ENCODE measurements at places on chromosomes 7 and 10.

- DNase-seq: peak; percentile 45
These were observed 8.1 kb downstream of the IRF5 start for GRCh38 chr7:128945668-128946366.

- no peak for DNase-seq
These were observed 6.5 kb downstream of the COBL start for GRCh38 chr7:51310131-51310583.

- no peak for DNase-seq
These were observed 69.3 kb upstream of the PHYHIPL start for GRCh38 chr10:59107147-59107546.

- no peak for DNase-seq
These were observed 12.0 kb downstream of the VAX1 start for GRCh38 chr10:117126034-117126433.

DNA sequence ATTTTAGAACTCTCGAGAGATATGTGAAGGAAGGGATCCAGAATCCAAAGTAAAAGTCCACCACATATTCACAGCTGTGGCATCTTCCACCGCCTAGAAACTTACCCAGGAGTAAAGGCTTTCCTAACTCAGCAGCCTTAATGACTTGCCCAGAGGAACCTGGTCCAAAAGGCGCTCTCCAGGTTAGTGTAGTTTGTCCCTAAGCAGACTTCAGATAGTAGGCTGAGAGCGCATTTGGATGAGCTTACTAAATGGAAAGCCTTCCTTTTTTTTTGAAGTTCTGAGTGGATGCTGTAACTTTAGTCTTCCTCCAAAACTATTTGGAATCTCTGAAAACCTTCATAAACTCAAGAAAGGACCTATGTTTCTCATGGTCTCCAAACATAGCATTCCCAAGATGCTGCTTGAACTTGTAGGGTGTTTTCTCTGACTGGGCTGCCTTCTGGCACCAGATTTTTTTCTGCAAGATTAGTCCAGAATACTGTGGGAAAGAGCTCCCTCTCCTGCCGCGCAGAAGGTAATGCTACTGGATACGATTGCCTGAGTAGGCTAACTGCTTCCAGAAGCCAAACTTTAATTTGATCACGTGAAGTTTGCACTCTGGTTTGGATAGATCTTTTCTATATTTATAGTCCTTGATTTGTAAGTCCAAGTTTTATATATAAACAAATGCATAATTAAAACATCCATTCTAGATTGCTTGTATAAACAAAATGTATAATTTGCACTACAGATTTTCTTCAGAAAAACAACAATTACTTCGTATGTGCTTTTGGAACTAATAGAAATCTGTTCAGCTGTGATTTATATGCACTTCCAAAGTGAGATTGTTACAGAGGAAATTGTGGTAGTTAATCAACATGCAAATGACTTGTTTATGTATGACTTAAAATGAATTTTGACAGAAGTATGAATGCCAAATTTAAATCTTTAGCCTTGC is 19.6 kb upstream of the GPR37 start:
- peak; percentile 27 for DNase-seq

GRCh38 chr7:151732292-151732691 is 144.6 kb downstream of the PRKAG2 start:
- no peak for DNase-seq

DNA sequence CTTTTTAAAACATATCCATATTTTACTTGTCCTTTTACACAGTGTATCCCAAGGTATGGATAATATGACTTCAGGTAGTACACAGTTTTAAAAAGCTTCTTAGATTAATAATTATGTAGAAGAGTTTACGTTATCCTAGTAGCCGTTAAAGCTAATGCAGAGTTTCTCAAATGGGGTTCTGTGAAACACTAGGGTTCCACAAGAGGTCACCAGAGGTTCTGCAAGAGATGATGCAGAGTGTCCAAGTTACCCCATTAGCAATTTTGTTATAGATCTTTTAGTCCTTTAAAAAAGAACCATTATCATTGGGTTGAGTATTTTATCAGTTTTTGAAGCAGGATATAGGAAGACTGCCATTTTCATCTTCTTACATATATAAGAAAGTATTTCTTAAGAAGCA is 298.9 kb upstream of the HPS1 start:
- DNase-seq: no peak

GRCh38 chr10:33190406-33190805 is 144.1 kb downstream of the NRP1 start:
- no peak for DNase-seq

Measured in right cardiac atrium (tissue), 5 donors.